ENCODE measurements at places on chromosomes 1 and 21.
A peak's percentile ranks its signal among the peaks of the same experiment; 100 is the strongest.

DNA sequence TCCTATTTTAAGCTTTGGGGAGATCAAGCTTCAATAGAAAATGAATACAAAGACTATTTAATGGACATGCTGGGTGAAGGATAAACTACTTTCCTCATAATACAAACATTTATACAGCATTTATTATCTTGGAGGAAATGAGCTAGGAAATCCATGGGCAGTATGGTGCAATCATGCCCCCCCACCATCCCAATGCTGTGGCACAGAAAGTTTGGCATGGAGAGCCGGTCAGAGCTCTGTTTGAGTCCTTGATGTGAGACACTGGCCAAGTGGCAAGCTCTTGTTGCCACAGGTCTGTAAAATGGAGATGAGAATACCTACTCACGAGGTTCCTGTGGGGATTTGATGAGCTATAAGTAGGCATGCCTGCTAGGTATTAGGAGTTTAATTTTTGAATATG is 120.6 kb downstream of the MAB21L3 start:
- no peak for DNase-seq

GRCh38 chr1:119908661-119909060 is 12.3 kb upstream of the ADAM30 start:
- DNase-seq = peak; percentile 27

DNA sequence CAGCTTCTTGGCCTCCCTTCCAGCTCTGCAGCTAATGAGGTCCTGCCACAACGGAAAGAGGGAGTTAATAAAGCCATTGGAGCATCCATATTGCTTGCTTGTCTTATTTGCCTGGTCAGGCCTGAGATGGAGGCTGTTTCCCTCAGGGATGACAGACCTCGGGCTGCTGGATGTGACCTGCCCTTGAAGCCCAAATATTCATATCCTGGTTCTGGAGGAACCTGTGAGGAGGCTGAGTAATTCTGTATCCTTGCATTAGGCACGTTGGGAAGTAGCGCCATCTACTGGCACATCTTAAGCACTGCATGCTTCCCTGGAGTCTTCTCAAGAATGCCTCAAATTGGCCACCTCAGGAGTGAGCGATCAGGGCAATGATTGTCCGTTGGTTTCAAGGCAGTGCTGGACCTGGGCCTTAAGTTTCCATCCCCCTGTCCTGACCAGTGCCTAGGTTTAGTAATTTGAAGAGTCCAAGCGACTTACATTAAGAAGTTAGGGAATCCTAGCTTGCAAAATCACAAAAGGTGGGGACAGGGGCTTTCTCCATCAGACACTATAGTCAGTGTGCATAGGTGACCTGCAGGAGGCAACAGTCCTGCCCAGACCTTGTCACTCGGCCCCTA is 13.8 kb upstream of the NASP start:
- DNase-seq = peak; percentile 9

DNA sequence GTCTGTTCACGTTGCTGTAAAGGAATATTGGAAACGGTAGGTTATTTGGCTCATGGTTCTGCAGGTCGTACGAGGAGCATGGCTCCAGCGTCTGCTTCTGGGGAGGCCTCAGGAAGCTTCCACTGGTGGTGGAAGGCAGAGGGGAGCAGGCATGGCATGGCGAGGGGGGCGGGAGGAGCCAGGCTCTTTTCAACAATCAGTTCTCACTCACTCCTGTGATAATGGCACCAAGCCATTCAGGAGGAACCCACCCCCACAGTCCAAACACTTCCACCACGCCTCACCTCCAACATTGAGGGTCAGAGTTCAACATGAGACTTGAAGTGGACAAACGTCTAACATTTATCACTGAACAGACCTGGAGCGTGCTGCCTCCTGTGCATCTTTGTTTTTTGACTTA is 141.2 kb downstream of the PGBD5 start:
- no peak for DNase-seq

GRCh38 chr1:232899268-232899667 is 51.1 kb upstream of the NTPCR start:
- DNase-seq = no peak

DNA sequence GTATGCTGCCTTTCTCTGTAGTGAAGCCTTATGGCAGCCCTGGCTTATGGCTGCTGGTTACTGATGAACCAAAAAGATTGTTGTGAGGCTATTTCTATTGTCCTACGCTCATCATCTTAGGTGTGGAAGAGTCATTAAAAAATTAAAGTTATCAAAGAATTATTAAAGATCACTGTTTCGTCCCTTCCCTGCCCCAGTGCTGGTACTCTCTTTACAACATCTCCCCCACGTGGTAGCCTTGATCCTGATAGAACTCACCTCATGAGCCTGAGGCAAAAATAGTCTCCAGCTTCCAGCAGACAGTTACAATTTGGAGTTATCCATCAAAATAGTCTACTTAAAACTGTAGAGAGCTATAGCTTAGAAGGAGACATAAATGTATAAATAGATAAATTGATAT is 201.5 kb downstream of the S1PR1 start:
- DNase-seq = no peak

DNA sequence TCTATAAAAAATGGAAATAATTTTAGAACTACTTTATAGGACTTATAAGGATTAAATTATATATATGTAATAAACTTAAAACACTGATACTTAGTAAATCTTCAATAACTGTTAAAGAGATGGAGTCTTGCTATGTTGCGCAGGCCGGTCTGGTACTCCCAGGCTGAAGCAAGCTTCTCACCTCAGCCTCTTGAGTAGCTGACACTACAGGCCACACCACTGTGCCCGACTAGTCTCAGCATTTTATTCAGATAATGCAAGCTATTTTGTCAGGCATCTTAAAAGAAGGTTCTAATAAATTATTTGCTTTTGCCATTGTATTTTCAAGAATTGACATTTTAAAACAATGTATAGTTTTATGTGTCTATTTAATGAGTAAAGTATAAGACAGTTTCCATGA is 20.8 kb downstream of the CNST start:
- DNase-seq = no peak

- DNase-seq = no peak
Observed at GRCh38 chr1:208921259-208921658, 662.3 kb upstream of the CAMK1G start.

- no peak for DNase-seq
Observed at GRCh38 chr1:20008391-20008841, 29.0 kb upstream of the PLA2G2A start.

GRCh38 chr1:227775841-227776240 is 39.6 kb upstream of the PRSS38 start:
- no peak for DNase-seq

DNA sequence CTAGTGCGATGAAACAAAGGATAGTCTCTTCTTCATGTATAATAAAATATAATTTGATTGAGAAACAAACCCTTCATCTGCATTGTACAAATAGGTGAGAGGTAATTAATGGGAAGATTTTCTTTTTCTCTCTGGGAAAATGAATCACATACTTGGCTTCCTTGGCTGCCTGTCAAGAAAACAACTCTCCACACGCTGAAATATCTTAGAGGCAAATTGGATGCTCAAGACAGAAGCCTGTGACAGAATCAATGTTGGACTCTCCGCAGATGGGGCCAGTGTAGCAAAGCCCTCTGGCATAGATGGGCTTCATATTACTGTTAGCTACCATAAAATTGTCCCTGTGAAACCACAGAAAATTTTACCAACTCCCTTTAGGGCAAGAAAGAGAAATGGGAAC is 186.6 kb downstream of the GRIK1 start:
- no peak for DNase-seq

GRCh38 chr1:52542085-52542688 is 10.7 kb downstream of the TUT4 start:
- no peak for DNase-seq

DNA sequence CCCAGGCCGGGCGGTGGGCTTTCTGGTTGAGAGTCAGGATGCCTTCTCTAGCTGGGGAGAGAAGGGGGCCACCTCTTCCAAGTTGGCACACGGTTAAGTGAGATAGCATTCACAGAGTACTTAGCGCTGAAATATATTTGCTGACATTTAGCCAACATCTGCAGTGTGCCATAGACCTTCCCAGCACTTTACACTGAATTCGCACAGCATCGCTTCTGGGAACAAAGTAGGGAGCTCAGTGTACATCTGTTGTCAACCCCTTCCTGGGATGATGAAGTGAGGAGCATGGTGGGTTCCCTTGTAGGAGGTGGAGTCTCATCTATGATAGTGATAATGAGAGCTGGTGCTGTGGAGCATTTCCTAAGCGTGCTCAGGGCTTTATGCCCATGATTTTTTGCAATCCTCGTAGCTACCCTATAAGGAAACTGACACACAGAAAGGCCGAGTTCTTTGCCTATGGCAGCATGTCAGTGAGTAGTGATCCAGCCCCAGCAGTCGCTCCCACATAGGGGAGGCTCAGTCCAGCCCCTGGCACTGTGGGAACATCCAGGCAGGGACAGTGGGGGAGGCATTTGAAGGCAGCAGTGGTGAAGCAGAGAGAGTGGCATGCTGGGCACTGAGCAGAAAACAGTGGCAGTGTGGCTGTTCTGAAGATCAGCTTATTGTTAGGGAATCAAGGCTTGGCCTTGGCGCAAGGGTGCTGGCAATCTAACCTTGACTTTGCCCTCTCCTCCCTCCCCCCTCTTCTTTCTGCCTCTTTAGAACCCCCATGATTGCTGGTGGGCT is 176.2 kb downstream of the PGBD5 start:
- DNase-seq = no peak

DNA sequence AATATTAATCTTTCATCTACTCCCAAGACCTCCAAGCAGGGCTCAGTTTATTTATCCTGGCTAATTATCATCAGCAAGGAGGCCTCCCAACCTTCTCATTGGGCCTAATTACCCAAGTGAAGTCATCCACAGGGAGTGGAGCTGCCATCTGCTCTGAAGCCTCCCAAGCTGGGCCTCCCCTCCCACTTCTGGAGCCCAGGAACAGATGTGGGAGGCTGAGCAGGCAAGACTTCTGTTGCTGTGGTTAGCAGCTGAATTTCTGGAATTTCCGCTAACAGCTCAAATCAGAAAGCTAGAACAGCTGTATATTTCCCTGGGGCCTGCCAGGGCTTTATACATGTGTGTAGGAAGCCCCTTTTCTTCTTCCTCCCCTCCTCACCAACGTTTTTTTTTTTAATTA is 127.5 kb downstream of the UCK2 start:
- no peak for DNase-seq

- DNase-seq = no peak
Observed at GRCh38 chr1:41802532-41803501, 115.9 kb downstream of the HIVEP3 start.

GRCh38 chr1:206606867-206607266 is 5.4 kb downstream of the EIF2D start:
- DNase-seq = no peak

GRCh38 chr1:78664763-78665162 is 15.1 kb downstream of the IFI44 start:
- no peak for DNase-seq

- DNase-seq = no peak
Observed at GRCh38 chr1:165487921-165488320, 43.0 kb upstream of the RXRG start.

DNA sequence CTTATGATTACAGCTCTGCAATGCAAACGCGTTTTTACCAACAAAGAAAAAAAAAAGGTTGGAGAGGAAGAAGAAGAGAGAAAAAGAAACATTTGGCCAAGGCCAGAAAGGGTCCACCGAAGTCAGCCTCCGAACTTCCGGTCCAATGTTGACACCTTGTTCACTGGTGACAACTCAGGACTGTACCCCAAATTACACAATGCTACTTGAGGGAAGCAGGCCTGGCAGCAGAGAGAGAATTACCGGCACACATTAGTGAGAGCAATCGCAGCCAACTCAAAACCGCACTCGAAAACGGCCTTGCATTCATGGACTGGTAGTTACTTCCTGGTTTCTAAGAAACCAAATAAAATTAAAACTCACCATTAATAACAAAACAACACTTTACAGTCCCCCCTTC is 652.5 kb downstream of the KIF26B start:
- DNase-seq = no peak

GRCh38 chr1:201259476-201260235 is 23.6 kb upstream of the PKP1 start:
- no peak for DNase-seq

DNA sequence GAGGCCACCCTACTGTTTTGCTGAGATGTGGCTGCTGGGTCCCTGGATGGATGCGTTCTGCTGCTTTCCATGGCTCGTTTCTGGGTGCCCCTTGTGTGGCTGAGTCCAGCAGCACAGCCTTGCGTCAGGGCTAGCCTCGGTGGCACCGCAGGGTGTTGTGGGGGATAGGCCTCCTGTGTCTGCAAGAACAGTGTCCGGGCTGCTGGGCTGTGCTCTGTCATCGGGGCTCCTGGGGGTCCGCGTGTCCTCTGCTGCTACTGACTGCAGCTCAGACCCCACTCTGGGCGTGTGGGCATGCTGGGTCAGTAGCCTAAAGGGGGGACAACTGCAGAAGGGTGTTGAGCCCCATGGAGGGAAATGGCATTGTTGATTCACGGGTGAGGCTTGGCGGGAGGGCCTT is 4.9 kb downstream of the RRP1 start:
- DNase-seq = no peak

- DNase-seq = no peak
Observed at GRCh38 chr1:89652373-89652772, 19.5 kb downstream of the LRRC8C start.

- no peak for DNase-seq
Observed at GRCh38 chr21:34536820-34537219, 24.8 kb upstream of the KCNE1 start.

DNA sequence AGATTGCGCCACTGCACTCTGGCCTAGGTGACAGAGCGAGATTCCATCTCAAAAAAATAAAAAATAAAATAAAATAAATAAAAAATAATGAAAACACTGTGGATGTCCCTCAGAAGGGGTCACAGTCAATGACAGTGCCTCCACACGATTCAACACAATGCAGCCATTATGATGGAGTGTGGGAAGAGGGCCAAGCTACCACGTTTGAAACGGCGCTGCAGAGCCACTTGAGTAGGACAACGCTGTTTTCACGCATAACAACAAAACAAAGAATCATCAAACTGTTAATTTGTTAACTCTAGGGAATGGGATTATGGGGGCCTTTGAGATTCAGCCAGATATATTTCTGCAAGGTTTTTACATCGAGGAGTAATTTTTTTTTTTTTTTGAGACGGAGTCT is 36.5 kb downstream of the NKAIN1 start:
- no peak for DNase-seq

DNA sequence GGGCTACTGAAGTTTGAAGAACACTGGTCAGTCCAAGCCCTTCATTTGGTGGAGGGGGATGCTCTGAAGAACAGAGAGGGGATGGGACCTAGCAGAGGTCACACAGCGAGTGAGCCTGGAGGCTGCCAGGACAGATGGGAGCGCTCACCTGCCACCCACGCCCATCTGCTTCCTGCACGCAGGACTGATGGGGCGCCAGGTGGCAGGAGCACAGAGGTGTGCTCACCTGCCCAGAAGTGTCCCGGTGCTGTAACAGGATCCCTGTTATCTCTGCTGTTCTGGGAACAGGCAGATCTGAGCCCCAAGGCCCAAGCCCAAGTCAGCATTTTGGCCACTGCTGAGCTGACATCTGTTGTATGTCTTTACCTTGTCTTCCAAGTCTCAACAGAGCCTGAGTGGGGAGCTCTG is 40.5 kb downstream of the EPHB2 start:
- DNase-seq = no peak

DNA sequence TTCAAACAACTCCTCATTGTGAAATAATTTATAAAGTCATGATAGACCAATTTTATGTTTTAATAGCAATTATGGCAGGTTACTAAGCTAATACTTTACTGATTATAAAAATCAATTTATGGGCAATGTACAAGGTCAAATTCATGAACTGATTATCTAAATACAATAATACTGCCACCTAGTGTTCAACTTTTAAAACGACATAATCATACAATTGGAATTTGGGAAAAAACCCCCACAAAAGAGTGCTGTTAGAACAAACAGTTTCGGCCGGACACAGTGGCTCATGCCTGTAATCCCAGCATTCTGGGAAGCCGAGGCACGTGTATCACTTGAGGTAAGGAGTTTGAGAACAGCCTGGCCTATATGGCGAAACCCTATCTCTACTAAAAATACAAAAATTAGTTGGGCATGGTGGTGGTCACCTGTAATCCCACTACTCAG is 14.0 kb downstream of the GTF2B start:
- DNase-seq = no peak
